GM20000 (cell line): ENCODE measurements at places on chromosomes 12 and 14.

DNA sequence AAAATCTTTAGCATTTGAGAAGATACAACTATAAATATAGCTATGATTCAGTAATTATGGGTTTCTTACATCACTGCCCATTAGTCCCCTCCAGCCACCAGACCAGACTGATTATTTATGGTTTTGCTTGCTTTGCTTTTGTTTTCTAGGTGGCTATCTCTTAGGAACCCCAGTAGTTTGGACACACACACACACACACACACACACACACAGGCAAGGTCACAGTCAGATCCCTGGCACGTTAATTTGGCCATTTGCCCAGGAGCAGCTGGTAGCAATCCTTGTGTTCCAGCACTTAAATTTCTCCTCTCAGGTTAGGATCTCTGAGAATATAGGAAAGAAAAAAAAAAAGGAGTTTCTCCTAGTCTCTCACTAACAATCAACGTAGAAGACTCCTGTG lies 90.2 kb upstream of the RESF1 start:
- no peak for DNase-seq

- DNase-seq = no peak
Observed at GRCh38 chr12:49111206-49111605, 559 bp upstream of the LMBR1L start.

GRCh38 chr14:28982228-28982627 lies 215.6 kb downstream of the FOXG1 start:
- DNase-seq = no peak

- DNase-seq = no peak
Observed at GRCh38 chr14:67963960-67964812, 144.6 kb downstream of the RAD51B start.
